GM06990 (cell line): ENCODE measurements at places on chromosomes 1 and 21.
A peak's percentile ranks its signal among the peaks of the same experiment; 100 is the strongest.

- no peak for DNase-seq
Measured at GRCh38 chr1:104884939-104885338, 1135.2 kb downstream of the AMY1C start.

- peak; percentile 37 for DNase-seq
Measured at GRCh38 chr1:145962157-145963102, 1.9 kb downstream of the ANKRD34A start.

- DNase-seq: no peak
Measured at GRCh38 chr1:19199329-19199968, 10.6 kb downstream of the UBR4 start.

GRCh38 chr1:181151378-181152326 is 63.2 kb downstream of the IER5 start:
- no peak for DNase-seq

DNA sequence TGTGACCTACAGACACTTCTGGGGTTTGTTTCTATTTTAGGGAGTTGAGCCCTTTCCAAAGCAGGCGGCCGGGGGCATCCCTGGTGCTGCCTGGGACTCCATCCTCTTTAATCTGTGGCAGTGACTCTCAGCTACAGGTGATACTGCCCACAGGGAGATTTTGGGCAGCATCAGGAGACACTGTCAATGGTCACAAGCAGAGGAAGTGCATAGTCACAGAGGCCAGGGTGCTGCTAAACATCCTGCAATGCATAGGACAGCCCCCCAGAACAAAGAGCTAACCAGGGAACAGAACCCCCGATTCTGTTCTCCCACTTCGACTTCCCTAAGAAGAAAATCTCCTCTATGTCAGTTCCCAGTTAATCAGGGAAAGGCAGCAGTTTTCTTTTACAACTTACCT is 66.2 kb downstream of the TEX35 start:
- no peak for DNase-seq

DNA sequence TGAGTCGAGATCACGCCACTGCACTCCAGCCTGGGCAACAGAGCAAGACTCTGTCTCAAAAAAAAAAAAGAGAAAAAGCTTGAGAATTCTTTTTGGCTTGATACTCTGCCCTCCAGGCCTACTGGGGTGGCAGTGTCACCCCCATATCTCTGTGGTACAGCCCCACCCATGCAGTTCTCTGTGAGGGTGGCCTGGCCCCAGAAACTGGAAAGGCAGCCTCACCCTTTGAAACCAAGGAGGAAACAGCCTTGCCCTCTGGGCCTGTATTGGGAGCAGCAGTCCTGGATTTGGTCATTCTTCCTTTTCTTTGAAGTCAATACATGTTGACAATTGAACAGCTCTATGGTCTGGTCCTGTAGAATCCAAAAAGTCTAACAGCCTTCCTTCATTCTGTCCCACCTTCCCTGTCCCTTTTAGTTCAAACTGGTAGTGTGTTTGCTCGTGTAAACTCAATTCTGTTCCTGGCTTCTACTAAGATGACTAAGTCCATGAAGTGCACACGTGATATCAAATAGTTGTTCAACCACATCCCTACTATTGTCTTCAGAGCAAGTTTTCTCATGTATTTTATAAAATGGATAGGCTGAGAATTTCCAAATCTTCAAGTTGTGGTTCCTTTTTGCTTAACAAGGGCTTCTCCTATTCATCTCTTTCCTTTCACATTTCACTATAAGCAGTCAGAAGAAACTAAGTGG is 13.2 kb downstream of the ST7L start:
- no peak for DNase-seq

DNA sequence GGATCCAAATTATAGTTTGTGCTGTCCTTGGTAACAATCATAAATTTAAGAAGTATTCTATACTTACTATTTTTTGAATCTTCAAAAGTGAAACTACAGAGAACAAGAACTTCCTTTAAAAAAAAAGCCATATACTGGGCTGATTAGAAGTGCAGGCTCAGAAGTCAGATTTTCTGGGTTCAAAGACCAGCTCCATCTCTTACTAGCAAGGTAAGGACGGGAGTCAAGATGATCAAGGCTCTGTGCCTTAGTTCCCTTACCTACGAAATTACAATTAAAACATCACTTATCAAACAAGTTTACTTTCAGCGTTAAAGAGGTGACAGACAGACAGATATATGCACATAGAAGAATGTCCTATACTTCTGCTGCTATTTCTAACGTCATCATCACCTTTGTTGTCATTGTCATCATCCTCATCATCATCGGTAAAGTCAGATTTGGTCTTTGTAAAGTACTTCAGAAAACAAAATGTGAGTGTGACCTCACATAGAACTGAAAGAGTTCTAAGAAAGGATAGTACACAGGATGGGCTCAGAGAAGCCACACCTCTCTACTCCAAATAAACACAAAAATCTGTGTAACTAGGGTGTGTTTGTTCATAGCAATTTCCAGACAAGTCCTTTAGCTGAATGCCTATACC is 178.7 kb downstream of the VAV3 start:
- DNase-seq: no peak

- DNase-seq: no peak
Measured at GRCh38 chr21:35036465-35037383, 12.4 kb downstream of the RUNX1 start.

DNA sequence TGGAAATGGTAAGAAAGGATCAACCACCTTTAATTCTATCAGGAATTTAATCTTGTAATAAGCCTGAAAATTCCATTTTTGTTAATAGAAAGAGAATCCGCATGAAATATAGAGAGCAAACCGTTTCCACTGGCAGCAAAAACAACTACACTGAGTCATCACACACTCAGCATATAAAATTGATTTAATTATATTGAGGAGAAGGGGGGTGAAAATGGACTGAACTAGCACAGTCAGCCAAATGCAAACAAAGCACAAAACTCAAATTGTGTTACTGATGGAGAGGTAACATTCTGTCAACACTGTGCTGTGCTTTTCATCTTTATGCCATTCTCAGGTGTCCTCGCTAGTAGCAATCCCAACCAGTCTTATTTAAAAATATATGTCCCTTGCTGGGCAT is 1583.9 kb downstream of the MRPL39 start:
- DNase-seq: no peak

DNA sequence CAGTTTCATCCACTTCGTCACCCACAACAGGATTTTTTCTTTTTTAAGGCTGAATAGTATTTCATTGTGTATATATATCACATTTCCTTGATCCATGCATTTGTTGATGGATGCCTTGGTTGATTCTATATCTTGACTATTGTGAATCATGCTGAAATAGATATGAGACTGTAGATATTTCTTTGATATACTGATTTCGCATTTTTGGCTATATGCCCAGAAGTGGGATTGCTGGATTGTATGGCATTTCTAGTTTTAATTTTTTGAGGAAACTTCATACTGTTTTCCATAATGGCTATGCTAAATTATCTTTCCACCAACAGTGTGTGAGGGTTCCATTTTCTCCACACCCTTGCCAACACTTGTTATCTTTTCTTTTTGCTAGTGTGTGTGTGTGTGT is 5.0 kb downstream of the GUCA2B start:
- DNase-seq: no peak

DNA sequence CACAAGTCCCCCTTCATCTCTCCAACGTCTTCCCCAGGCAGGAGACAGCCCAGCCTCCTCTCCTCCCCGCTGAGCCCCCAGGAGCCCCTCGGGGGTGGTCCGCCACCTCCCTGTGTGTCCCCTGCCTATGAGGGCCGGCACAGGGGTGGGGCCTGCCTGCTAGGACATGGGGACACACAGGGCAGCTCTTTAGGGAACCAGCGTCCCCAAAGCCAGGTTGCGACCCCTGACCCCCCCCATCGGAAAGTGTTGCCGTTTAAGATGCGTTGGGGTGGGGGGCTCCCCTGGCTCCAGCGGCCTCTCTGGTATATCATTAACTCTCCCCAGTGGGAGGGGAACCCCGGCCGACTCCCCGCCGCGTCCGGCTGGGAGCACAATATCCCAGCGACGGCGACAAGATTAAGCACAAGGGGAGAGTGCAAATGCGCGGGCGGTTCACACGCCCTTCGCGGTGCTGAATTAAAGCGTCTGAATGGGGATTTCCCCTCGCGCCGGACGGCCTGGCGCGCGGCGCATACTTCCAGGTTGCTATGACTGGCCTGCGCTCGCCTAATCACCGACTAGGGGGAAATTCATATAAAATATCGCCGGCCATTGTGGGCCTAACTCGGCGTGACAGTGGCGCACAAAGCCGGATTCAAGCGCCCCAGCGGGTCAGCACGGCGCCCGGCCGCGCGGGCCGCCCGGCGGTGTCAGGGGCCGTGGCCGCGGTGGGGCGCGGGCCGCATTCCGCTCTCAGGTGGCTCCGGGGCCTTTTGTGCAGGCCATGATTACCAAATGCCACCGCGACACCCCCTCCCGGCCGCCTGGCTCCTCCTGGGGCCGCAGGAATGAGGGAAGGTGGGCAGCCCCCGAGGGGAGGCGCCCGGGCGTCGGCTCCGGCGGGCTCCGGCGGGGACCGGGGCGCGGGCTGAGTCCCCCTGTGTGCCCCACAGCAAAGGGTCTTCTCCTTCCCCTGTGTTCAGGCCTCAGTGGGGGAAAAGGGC is 30.9 kb downstream of the WNT3A start:
- DNase-seq: peak; percentile 60

DNA sequence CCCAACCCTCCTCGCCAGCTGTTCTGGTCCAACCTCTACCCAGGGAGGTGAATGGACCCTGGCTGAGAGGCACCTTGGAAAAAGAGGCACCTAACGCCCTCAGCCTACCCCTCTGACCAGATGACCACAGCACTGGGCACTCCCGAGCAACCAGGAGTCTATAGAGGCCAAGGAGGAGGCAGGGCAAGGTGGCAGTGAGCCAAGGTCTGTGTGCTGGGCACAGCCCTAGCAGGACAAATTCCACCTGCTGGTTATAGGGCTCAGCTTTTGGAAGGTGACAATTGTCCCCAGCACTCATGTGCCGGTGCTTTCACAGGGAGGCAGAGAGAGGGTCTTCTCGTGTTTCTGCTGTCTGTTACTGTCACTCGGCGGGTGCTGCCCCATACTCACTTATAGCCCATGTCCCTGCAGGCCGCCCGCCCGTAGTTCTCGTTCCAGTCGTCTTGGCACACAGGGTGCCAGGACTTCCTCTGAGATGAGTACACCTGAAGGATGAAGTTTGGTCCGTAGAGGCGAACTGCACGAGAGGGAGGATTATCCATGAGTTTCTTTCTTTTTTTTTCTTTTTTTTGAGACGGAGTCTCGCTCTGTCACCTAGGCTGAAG is 27.8 kb downstream of the TMPRSS2 start:
- no peak for DNase-seq

DNA sequence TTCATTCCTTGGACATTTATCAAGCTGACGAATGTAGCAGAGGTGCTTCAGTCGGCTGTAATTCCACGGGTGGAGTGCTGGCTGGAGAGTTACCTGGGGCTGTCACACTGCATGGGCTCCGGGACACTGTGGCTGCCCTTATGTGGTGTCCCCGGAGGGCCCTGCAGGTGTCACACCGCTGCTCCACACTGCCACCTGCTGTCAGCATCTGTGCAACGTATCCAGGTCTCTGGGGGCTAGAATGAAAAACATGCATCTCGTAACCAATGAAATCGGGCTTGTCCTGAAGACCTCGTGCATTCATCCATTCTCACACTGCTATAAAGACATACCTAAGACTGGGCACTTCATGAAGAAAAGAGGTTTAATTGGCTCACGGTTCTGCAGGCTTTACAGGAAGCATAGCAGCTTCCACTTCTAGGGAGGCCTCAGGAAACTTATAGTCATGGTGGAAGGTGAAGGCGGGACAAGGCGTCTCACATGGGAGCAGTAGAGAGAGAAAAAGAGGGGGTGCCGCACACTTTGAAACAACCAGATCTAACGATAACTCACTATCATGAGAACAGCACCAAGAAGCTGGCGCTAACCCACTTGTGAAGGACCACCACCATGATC is 46.7 kb upstream of the PCBP3 start:
- DNase-seq: peak; percentile 55

- no peak for DNase-seq
Measured at GRCh38 chr1:225747566-225747965, 30.1 kb upstream of the SRP9 start.

- no peak for DNase-seq
Measured at GRCh38 chr1:71641903-71642302, 561.1 kb upstream of the ZRANB2 start.

DNA sequence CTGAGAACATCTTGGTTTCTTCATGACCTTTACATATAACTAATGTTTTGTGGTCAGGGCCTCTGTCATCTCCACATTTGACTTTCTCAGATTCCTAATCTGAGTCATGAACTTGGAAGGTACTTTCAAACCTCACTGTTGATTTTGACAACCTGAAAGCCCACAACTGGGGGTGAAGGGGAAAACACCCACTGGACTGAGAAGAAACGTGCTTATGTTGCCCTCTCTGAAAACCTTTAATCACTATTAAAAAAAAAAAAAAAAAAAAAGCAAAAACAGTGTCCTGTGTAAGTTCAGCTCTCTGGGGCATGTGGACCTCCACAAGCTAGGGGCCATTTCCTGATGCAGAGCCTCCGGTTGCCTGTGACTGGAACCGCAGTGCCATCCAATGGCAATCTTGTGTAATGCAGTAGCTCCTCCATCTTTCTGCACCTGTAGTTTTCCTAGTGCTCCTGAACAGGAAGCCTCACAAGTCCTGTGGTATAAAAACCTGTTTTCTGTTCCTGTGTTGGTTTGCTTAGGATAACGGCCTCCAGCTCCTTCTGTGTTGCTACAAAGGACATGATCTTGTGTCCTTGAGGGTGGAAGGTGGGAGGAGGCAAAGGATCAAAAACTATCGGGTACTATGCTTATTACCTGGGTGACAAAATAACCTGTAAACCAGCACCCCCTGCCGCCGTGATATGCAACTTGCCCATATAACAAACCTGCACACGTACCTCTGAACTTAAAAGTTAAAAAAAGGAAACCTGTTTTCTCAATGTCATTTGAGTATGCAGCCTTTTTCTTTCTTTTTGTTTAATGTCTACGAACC is 124.5 kb downstream of the ZNF648 start:
- peak; percentile 69 for DNase-seq

DNA sequence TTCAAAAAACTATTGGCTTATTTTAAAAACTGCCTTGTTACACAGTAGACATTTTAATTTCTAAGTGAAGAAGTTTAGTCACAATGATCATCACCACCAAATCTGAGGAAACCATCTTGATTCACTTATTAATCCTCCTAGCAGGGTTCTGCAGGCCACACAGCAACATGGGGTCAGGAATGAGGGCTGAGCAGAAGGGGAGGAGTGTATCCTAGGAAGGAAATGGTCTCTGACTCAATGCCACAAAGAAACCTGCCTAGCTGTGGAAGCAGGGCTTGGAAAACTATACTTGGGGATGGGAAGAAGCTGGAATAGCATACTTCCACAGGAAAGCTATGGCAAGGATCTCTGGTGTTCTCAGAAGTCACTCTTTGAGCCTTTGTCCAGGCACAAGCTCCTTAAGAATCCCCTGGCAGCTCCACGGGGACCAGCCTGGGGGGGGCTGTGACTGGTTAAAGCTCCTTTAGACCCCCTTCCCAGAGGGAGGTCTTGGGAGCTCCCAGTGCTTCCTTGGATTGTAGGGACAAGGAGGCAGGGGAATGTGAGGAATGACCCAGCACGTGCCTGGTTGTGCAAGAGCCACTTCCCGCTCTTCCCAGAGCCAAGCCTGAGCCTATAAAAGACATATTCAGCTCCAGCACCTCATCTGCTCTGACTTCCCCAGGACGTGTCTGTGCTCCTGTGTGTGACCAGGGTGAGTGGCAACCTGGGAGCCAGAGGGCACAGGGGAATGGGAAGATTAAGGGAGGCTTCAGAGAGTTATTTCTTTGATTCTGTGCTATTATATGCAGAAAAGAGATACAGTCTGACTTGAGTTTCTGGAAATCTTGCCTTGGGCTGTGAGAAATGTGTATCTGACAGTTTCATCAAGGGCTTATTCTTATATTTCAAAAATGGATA is at the start of gene LCE2A:
TSS of gene LCE2A (plus strand) at position 645 of the 900 bp plus-strand sequence. CDS start 557 bp downstream, outside the sequence.
- no peak for DNase-seq
